Ovary (tissue), 10 donors: ENCODE measurements at places on chromosomes 7 and 10. TPM values are rescaled to one million over a fixed set of nuclear protein-coding genes. Genes with fewer than 3 reads are reported as not detected.

GRCh38 chr10:73910401-73910763 lies 550 bp upstream of the PLAU start:
- no peaks in the 10 kb centered on the region for H3K36me3 ChIP-seq
- peaks cover 10% of the 10 kb centered on the region for H3K4me1 ChIP-seq
- H3K27me3 ChIP-seq = no peaks in the 10 kb centered on the region
- no peak overlapping the region for H3K27ac ChIP-seq
- H3K4me3 ChIP-seq = peak overlapping the region; percentile 45

Gene MOGAT3
- total RNA-seq = not detected

GRCh38 chr7:42133321-42133720 lies 103.7 kb downstream of the GLI3 start:
- H3K27me3 ChIP-seq = no peaks in the 10 kb centered on the region
- peaks cover under 1% of the 10 kb centered on the region for H3K4me1 ChIP-seq
- no peaks in the 10 kb centered on the region for H3K36me3 ChIP-seq
- no peak for DNase-seq
- H3K27ac ChIP-seq = no peak overlapping the region
- H3K4me3 ChIP-seq = no peak overlapping the region

Gene CCL26
- total RNA-seq = 9.5 TPM

GRCh38 chr10:113313048-113313602 lies 239.7 kb upstream of the HABP2 start:
- H3K36me3 ChIP-seq = no peaks in the 10 kb centered on the region
- no peak overlapping the region for H3K27ac ChIP-seq
- no peaks in the 10 kb centered on the region for H3K27me3 ChIP-seq

Gene GOLGA7B
- 0.12 TPM for total RNA-seq

DNA sequence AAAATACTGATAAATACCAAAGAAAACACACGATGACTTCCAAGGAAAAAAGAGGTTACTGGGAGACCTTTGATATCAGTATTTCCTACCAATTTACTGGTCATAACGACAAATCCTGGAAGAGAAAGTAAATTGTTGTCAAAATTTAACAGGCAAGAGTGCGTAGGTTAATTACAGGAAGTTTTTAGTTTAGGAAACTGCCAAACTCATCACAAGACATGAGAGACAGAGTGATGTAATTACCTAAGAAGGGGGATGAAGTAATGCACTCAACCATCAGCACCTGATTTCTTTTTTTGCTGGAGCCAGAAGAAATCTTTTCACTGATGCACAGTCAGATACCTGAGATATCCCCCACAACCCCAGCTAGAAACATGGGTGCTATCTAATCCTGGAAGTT lies 16.8 kb downstream of the MACC1 start:
- H3K4me3 ChIP-seq = no peak overlapping the region
- no peaks in the 10 kb centered on the region for H3K36me3 ChIP-seq
- H3K27me3 ChIP-seq = no peaks in the 10 kb centered on the region

Gene ACHE
- 15.3 TPM for total RNA-seq

Gene POR
- 128 TPM for total RNA-seq

Gene GNGT1
- total RNA-seq = not detected

Gene DLX6
- not detected for total RNA-seq

Gene CALHM3
- not detected for total RNA-seq

- peaks cover 6% of the 10 kb centered on the region for H3K4me1 ChIP-seq
- no peak overlapping the region for H3K4me3 ChIP-seq
- no peak for DNase-seq
- H3K27ac ChIP-seq = peak overlapping the region; percentile 14
- no peaks in the 10 kb centered on the region for H3K36me3 ChIP-seq
- H3K27me3 ChIP-seq = no peaks in the 10 kb centered on the region
Measured at GRCh38 chr7:26857170-26857505, 7.3 kb downstream of the SKAP2 start.

GRCh38 chr7:32104766-32105165 lies 34.6 kb upstream of the PDE1C start:
- no peaks in the 10 kb centered on the region for H3K36me3 ChIP-seq
- H3K4me3 ChIP-seq = no peak overlapping the region
- H3K27ac ChIP-seq = no peak overlapping the region
- no peaks in the 10 kb centered on the region for H3K4me1 ChIP-seq
- no peak for DNase-seq

- no peaks in the 10 kb centered on the region for H3K27me3 ChIP-seq
- no peak overlapping the region for H3K27ac ChIP-seq
- H3K4me1 ChIP-seq = no peaks in the 10 kb centered on the region
- H3K4me3 ChIP-seq = no peak overlapping the region
Measured at GRCh38 chr10:60208676-60209269, 180.9 kb downstream of the ANK3 start.

DNA sequence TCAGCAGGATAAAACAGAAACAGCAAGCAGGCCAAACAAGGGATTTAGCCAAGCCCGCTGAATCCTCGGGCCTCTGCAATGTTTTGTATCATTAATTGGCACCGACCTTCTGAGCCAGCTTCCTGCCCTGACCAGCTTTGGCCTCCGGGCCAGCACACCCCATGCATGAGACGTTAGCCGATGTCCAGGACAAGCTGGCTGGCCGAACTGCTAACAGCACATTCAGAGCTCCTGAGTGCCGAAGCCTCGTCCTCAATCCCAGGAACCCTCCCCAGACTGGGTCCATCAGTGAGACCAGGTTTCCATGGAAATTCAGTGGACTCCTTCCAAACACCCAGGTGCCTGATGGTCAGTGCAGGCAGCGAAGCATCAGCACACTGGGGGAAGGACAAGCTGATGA lies 134.3 kb upstream of the PFKP start:
- H3K27ac ChIP-seq = no peak overlapping the region
- no peaks in the 10 kb centered on the region for H3K27me3 ChIP-seq
- H3K4me3 ChIP-seq = no peak overlapping the region

DNA sequence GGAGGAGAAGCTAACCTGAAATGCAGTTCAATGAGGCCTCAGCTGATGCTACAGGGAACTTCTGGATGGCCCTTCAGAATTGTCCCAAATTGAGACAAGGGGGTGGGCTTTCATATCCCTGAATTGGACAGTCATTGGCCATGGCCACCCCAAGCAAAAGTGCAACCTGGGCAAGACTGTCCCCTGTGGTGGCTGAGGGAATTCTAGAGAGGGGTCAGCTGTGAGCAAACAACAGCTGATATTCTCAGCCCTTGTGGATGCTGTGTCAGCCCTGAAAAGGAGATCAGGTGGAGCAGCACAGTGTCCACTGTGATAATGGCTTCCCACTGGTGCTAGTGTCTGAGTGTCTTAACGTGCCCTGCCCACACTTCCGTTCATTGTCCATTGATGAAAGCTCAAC lies 76.6 kb downstream of the SLC16A9 start:
- no peaks in the 10 kb centered on the region for H3K36me3 ChIP-seq
- H3K4me1 ChIP-seq = no peaks in the 10 kb centered on the region
- H3K4me3 ChIP-seq = no peak overlapping the region
- H3K27me3 ChIP-seq = no peaks in the 10 kb centered on the region

Gene SRRM3
- 4.5 TPM for total RNA-seq

DNA sequence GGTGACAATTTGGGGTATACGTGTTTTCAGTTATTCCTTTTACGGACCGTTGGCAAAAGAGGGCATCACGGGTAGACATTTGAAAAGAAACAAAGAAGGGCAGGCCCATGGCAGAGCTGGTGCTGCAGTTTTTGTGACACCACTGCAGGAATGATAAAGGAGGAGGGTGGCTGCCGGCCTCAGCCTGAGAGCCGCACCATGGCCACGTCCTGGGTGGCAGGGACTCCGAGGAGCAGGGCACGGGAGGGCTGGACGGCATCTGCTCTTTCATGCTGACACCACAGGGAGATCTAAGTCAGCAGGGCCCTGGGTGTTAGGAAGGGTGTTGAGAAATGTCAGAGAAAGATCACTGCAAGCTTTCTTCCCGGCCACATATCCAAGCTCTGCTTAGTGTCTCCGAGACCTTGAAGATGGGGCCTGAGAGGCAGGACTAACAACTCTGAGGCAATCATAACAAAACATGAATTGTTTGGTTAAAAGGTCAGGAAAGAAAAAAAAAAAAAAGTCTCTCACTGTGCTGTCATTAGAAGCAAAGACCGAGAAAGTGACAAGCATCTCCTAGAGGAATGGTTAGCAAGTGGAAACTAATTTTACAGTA lies 36.6 kb downstream of the INSYN2A start:
- no peak overlapping the region for H3K4me3 ChIP-seq
- DNase-seq = no peak
- H3K4me1 ChIP-seq = peaks cover 8% of the 10 kb centered on the region
- H3K27ac ChIP-seq = no peak overlapping the region

DNA sequence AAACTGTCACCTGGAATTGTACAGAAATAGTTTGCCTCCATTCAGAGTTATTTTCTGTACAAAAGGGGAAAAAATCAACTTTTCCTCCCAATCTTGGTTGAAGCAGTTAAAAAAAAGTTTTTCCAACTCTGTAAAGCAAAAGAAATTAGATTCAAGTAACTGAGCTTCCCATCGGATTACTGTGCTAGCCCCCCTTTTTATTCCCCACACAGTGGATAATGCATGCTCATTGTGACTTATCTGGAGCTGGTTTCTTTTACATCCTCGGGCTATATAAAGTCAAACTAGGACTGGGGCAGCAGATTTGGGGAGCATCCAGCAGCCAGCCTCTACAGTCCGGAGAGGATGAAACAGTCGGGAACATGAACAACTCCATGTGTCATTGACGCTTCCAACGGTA lies at the start of gene TECTB:
Gene TECTB (plus strand): TSS at position 301 of the 400 bp plus-strand sequence. CDS start 335 bp downstream, outside the sequence.
- H3K27me3 ChIP-seq = no peaks in the 10 kb centered on the region
- no peak within 1 kb of the TSS for H3K4me3 ChIP-seq
- no peaks in the 10 kb centered on the region for H3K4me1 ChIP-seq
- H3K27ac ChIP-seq = no peak within 1 kb of the TSS
- no peaks in the 10 kb centered on the region for H3K36me3 ChIP-seq

DNA sequence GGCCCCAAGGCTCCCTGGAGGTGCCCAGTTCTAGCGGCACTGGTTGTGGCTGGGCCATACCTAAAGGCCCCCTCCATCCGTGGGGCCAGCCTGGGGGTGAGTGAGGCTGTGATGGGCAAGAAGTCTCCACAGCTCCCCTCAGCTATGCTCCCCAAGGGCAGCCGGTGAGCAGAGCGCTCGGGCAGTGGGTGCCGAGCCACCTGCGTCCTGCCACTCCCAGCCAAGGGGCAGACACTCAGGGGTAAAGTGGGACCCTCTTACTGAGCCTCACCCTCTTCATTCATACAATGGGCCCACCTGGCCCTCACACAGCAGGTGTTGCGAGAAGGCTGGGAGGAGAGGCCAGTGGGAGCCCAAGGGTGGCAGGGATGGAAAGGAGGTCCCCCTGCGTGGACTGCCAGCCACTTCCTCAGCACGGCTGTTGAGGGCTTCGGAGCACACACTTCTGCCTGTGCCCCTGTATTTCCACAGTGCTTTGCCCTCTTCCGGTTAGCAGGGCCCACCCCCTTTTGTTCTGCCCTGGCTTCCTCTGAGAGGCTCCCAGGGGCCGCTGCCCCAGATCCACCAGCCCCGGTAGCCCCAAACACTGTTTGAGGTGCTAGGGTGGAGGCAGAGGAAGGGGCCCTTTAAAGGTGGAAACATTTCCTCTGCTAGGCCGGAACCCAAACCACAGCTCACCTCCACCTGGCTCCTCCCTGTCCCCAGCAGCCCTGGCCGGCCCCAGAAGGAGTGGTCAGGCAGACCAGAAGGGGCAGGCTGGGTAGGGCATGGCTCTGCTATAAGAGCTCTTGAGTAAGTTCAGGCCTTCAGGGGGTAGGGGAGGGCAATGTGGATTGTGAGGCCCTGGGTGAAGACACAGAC lies 16.4 kb upstream of the C10orf105 start:
- no peaks in the 10 kb centered on the region for H3K27me3 ChIP-seq
- peaks cover 10% of the 10 kb centered on the region for H3K4me1 ChIP-seq
- no peak for DNase-seq

Gene GIMAP2
- total RNA-seq = 10.0 TPM

GRCh38 chr10:18233775-18234174 lies 93.6 kb downstream of the CACNB2 start:
- H3K27ac ChIP-seq = no peak overlapping the region
- no peak overlapping the region for H3K4me3 ChIP-seq
- H3K4me1 ChIP-seq = peaks cover 14% of the 10 kb centered on the region
- peak; percentile 36 for DNase-seq

DNA sequence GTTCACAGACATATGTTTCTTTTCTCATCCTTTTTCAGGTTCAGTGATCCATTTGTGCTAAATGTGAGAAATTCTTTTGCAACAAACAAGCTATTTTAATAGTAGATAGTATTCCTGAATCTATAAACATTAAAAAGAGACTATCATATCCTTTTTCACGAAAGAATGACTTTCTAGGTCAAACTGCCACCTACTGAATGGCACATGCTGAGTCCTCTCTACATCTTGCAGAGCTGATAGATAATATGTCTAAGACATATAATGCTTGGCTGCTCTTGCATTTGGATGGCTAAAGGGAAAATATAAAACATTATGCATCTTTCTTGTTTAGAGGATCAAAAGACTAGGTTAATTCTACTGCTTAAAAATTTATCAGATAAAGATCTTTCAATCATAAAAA lies 114.1 kb upstream of the SLC26A5 start:
- no peak overlapping the region for H3K27ac ChIP-seq
- no peak for DNase-seq
- H3K27me3 ChIP-seq = no peaks in the 10 kb centered on the region
- H3K4me1 ChIP-seq = no peaks in the 10 kb centered on the region
- no peaks in the 10 kb centered on the region for H3K36me3 ChIP-seq
